ENCODE measurements at places on chromosomes 5 and 9. TPM values are rescaled to one million over a fixed set of nuclear protein-coding genes. Genes with fewer than 3 reads are reported as not detected.

GRCh38 chr9:133727277-133727875 lies 10.8 kb downstream of the SARDH start:
- peak; percentile 10 for DNase-seq

- no peak for DNase-seq
Measured at GRCh38 chr9:125990186-125990792, 243.1 kb downstream of the PBX3 start.

The IFNK gene
- total RNA-seq: not detected

The MTREX gene
- 81.9 TPM for total RNA-seq

Data from glutamatergic neuron (in vitro differentiated cells).